ENCODE measurements at places on chromosomes 2 and 18.
A peak's percentile ranks its signal among the peaks of the same experiment; 100 is the strongest.

DNA sequence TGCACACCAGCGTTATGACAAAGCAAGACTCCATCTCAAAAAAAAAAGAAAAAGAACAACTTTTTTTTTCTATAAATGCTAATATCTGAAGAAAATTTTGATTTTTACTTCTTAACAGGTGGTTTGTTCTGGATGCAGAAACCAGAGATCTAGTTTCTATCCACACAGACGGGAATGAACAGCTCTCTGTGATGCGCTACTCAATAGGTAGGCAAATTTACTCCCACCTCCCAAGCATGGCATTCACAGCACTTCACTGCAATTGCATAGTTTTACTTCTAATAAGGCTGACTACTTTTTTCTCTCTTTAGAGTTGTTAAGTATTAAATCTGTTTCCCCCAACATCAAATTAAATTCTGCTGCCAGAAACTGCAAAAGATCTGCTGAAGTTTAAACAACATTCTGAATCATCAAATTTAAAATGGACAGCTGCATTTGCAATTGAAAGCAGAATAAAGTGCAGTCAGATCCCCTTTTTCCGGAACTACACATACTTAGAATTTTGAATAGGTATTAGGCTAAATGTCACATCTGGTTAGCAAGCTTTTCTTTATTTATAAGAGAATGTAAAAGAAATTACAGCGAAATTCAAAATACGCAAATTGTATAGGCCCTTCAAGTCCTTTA, 45.1 kb downstream of the COX7A2L start:
- no peak for DNase-seq

DNA sequence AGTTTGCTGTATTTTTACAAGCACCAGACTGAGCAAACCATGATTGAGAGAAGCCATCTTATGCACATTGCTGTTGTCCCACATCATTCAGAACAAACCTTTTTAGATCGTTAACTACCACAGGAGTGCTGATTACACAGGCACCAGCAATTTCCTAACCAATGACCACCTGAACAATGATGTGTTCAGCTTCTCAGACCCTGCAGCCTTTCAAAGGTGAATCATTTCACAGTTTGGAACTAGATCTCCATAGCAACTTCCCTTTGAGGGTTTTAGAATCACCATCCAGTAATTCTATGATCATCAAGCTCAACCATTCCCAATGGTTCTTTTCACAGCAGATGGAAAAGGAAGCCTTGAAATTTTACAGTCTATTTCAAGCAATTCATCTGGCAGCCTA, 71.4 kb downstream of the OLA1 start:
- no peak for DNase-seq

DNA sequence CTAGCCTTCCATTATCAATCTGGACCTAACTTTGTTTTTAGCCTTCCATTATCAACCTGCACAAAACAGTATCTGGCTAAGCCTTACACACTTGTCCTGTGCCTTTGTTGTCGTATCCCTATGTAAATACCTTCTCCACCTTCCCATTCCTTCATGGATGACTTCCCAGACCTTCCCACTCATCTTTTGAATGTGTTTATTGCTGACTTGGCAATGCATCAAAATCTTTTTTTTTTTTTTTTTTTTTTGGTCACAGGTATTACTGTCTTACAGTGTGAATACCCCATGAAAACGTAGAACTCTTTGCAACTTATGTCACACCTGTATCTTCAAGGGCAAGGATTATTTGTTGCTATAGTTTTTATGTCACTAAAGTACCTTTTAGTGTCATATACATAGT, 25.7 kb downstream of the RPE start:
- DNase-seq: no peak

DNA sequence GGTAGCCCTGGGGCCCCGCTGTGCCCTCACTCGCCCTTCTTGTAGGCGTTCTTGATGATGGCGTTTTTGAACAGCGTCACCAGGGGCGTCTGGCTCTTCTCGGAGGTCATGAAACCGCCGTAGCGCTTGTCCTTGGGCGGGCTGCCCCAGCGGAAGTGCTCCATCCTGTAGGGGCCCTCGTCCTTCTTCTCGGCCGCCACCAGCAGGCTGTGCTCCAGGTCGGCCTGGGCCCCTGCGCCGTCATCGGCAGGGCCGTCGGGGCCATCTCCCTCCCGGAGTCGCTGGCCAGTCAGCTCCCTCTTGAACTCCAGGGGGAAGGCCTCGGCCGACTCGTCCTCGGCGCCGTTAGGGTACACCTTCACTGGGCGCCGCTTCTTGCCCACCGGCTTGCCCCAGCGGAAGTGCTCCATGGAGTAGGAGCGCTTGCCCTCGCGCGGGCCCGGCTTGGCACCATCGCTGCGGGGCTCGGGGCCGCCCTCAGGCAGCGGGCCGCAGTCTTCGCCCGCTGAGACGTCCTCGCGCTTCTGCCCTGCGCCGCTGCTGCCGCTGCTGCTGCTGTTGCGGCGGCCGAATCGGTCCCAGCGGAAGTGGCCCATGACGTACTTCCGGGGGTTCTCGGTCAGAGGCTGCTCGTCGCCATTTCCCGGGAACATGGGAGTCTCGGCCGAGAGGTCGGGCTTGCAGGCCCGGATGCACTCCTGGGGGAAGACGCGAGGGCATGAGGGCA, 7.2 kb downstream of the POMC start:
- DNase-seq: peak; percentile 36

- no peak for DNase-seq
Observed at GRCh38 chr2:231181860-231182512, 16.4 kb upstream of the ARMC9 start.

GRCh38 chr18:2881840-2882195, 35.0 kb downstream of the EMILIN2 start:
- no peak for DNase-seq

- no peak for DNase-seq
Observed at GRCh38 chr2:210392469-210392881, 77.5 kb upstream of the MYL1 start.

DNA sequence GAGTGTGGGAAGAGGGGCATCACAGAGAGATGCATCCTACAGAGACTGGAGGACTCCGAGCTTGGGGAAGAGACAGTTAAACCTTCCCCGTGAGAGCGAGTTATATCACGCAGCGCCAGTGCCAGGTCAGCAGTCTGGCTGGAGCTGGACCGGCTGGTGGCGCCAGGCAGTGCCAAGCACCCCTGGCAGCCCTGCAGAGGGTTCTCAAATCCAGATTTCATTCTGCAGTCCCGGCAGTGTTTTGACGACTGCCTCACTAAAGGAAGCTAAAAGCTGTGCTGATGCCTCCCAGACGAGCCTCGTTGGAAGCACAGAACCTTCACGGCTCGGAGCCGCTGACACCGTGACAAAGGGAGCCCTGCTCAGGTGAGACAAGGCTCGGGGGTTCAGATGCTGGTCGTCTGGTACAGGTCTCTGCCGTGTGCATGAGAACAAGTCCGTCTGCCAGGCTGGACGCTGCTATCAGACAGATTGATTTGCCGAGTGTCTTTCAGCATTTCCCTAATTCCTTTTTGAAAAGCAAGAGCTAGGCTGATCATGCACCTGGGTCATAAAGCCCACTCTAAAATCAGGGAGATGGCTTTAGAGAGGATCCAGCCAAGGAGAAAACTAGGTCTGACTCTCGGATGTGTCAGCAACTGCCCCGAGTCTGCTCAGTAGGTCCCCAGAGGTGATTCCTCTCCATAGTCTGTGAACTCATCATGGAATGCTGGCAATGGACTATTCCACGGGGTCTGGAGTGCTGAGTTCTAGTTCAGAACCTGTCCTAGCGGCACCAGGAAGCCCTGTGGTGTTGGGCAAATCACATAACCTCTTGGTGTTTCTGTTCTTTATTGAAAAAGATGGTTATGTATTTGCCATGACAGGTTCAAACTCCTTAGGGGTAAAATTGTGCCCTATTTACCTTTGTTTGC, 240.6 kb downstream of the SOX11 start:
- DNase-seq: no peak

- DNase-seq: no peak
Observed at GRCh38 chr2:67272195-67272594, 124.9 kb upstream of the ETAA1 start.

DNA sequence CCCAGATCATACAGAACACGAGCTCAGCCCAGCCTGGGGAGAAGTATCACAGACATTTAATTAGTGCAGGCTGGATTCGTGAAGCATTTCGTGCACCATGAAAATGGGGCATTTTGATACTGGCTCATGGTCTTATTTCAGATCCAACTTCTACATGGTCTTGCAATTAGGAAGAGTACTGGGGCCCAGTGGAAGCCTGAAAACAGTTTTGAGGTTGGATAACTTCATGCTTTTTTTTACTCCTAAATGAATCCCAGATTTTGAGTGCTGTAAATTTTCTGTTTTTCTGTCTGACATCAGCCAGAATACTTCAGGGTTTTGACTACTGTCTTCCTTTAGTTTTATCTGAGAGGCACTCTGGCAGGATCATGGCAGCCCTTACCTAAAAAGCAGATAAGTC, 160.1 kb downstream of the GFPT1 start:
- no peak for DNase-seq

GRCh38 chr2:241066893-241067341, 35.2 kb downstream of the MTERF4 start:
- no peak for DNase-seq

GRCh38 chr18:49849331-49850217, 36.2 kb upstream of the ACAA2 start:
- DNase-seq: no peak

Measured in naive thymus-derived CD4-positive, alpha-beta T cell (primary cell).